Stimulated activated CD8-positive, alpha-beta memory T cell treated with anti-CD3 and anti-CD28 coated beads, Interleukin-4, amount 100 ng/mL, for 4 hours (primary cell): ENCODE measurements at places on chromosomes 4 and X.

DNA sequence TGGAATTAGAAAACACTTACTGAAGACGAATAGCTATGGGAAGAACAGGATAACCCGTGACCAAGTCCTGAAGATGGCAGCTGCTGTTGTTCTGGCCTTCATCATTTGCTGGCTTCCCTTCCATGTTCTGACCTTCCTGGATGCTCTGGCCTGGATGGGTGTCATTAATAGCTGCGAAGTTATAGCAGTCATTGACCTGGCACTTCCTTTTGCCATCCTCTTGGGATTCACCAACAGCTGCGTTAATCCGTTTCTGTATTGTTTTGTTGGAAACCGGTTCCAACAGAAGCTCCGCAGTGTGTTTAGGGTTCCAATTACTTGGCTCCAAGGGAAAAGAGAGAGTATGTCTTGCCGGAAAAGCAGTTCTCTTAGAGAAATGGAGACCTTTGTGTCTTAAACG, 2.4 kb downstream of the AGTR2 start:
- no peak for DNase-seq

- DNase-seq, result no peak
Observed at GRCh38 chrX:71650333-71650969, 16.9 kb upstream of the LOC101059915 start.

DNA sequence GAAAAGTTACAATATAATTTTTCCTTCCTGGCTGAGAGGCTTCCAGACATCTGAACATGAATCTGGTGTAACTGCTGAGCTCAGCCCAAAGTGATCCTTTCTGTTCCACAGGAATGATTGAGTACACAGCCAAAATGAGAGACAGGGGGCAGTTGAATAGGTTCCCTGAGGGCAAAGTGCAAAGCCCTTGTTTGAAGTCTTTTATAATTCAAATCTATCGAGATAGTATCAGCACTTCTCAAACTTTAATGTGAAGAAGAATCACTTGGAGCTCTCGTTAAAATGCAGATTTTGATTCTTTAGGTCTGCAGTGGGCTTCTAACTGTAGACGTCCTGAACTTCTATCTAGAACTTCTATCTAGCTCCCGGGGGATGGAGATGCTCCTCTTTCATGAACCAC, 54.4 kb upstream of the BMP2K start:
- DNase-seq, result no peak

DNA sequence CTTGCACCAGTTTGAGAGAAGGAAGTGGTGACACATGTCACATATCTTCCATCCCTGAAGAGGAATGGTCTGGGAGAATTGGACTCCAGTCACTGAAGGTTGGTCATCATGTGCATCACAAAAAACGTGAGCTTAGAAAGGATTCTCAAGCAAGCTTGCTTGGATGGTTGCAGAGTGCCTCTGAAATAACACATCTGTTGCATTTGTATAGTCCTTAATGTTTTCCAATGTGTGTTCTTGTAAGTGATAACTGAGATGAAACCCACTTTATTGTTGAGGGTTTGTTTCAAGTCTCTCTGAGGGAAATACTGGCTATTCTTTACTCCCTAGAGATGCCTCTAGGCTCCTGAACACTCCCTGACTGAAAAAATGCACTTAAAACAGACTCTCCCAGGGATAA, 184.5 kb upstream of the MBNL3 start:
- DNase-seq, result no peak

GRCh38 chr4:88414755-88415154, 36.1 kb downstream of the HERC6 start:
- no peak for DNase-seq

DNA sequence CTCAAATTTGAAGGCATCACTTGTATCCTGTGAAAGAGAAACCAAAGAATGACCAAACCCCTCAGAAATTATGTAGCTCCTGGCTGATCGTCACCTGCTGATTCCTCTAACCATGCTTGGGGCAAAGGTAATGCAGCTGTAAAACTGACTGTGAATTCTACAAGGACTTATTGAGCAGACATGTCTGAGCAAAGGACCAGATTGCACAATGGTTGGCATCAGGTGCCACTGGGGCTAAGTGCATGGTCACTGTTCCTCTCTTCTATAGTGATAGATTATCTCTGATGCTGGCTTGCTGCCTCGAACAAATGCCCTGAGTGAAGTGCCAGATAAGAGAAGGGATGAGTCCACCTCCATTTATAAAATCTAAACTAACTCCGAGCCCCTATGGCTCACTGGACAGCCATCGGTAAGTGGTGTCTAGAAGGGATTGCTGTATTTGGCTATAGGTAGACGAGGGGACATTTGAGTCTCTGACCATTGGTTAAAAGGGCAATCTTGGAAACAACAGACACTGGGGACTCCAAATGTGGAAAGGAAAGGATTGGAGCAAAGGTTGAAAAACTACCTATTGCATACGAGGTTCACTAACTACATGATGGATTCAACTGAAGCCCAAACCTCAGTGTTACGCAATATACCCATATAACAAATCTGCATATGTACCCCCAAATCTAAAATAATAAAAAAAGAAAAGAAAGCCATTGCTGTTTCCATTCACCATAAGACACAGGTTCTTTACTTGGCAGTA, 110.7 kb upstream of the IGSF1 start:
- no peak for DNase-seq

DNA sequence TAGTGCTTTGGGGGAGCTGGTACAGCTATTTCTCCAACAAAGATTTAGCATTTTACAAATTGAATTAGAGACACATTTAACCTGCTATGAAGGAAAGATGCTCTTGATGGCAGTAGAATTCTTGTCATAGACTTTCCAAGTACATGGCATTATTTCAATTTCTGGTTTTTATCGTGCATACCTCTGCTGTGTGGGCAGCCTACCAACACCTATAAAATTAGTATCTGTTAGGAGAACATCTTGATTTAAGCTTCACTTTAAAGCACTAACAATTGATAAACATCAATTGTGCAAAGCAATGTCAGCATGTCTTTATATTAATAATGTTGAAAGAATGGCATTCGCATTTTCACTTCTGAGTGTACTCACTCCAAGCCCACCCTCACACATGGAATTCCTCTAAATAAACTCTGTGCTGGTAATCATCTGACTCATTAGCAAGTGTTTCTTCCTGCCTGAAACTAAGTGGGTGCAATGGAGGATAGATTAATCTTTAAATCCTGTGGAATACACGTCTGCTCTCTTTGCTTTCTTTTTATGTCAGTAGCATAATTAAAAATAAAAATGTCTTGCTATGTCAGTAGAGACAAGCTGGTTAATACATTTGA, 279.8 kb upstream of the MAGEB18 start:
- DNase-seq, result no peak

GRCh38 chr4:115154826-115155225, 41.4 kb upstream of the NDST4 start:
- DNase-seq, result no peak

GRCh38 chr4:184293552-184293951, 75.9 kb upstream of the ENPP6 start:
- no peak for DNase-seq

- DNase-seq, result no peak
Observed at GRCh38 chr4:71270901-71271300, 67.9 kb upstream of the SLC4A4 start.

GRCh38 chrX:39117101-39117500, 315.8 kb downstream of the MID1IP1 start:
- no peak for DNase-seq

GRCh38 chr4:141462361-141462760, 174.0 kb upstream of the IL15 start:
- no peak for DNase-seq

- DNase-seq, result no peak
Observed at GRCh38 chr4:102787944-102788343, 27.2 kb upstream of the MANBA start.

- no peak for DNase-seq
Observed at GRCh38 chr4:177528620-177529019, 86.4 kb upstream of the AGA start.

DNA sequence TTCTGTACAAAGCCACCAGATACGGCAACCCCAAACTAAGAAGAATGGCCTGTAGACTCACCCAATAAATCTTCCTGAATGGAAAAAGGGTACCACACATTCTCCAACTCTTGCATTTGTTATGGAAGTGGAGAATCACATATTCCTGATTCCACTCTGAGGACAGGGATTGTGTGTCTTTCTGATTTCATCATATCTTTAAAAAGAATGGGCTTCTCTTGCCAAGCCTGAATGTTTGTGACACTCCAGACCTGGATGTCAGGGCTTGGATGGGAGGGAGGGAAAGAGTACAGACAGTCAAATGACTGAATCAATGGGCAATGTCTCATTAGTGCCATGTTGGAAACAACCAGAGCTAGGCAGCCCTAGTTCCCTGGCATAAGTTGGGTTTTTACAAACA, 77.4 kb downstream of the PLAC1 start:
- no peak for DNase-seq

- DNase-seq, result no peak
Observed at GRCh38 chrX:103919270-103919637, 43.2 kb upstream of the TMSB15B start.

DNA sequence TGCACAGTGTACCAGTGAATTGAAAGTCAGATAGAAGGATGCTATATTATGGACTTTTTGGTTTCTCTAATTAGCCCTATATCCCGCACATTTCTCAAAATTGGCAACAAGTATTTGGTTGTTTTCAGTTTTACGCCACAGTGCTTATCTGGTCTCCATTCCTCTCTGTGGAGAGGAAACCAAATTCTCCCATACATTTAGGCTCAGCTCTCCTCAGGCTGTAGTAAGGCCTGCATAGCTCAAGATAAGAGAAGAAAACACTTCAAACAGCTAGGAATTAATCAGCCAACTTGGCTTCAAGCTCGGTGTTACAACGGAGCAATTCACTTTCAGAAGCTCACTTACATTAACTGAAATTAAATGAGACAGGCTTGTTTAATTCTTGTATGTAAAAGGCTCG, 263.2 kb downstream of the PDHA2 start:
- DNase-seq, result no peak

GRCh38 chr4:48832571-48832970, 1.7 kb downstream of the OCIAD1 start:
- no peak for DNase-seq

DNA sequence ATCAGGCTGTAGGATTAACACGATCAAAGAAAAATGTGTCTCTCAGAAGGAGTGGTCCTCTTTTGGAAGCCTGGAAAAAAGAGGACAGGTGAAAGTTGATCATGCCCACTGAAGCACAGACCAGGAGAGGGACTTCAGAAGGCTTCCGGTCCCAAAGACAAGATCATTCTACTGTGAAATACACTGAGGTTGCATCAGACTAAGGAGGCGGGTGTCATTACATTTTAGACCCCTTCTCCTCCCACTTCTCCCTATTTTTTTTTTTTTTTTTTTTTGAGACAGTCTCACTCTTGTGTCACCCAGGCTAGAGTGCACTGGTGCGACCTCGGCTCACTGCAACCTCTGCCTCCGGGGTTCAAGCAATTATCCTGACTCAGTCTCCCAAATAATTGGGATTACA, 67.5 kb downstream of the RBM47 start:
- DNase-seq, result no peak

- DNase-seq, result no peak
Observed at GRCh38 chrX:69674891-69675290, 59.0 kb downstream of the EDA start.

- no peak for DNase-seq
Observed at GRCh38 chr4:56181140-56181953, 205.9 kb downstream of the AASDH start.

DNA sequence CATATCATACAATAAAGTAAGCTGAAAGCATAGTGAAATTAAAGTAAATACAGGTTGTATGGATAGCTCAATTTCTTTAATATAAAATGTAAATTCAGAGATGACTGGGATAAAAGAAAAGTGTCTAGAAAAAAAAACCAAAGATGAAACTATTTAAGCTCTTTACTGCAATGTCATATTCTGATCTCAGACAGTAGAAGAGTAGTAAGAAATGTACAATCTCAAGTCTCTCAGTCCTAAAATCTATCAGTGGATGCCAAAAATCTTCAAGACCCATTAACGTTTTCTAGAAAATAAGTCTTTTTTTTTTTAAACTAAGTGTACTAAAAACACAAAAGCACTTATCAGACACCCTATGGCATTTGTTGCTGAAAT, 13.8 kb downstream of the MGARP start:
- no peak for DNase-seq

DNA sequence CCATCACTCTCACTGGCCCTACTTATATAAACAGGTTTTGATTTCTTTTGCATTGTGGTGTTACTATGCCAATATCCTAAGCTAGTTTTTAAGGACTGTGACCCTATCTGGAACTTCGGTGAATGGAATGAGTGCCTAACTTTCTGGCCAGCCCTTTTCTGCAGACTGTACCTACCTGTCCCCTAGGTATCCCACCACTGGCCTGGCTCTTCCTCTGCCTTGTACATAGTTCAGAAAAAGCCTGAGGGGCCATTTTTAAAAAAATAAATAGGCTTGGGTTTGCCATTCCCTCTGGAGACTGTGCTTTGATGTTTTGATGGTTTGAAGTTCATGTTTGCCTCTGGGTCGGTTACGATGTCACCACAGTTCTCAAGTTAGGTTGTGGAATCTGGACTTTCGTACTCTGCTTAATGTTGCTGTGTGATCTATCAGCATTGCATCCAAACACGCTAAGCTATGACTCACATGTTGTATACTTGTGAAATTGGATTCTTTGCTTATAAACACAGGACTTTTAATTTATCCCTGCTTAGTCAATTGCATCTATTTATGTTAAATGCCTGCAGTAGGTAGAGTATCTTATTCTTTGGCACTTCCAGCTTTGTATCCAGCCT, 182.0 kb downstream of the ANKRD50 start:
- DNase-seq, result no peak
